Renal cortex interstitium (tissue), 15 donors: ENCODE measurements at places on chromosomes 3 and 15. TPM values are rescaled to one million over a fixed set of nuclear protein-coding genes. Genes with fewer than 3 reads are reported as not detected.

The CRABP1 gene
- 35.2 TPM for polyA plus RNA-seq

The ARMC8 gene
- polyA plus RNA-seq: 52.7 TPM

The SLC49A4 gene
- polyA plus RNA-seq: 15.4 TPM

The CLSTN2 gene
- polyA plus RNA-seq: 2.6 TPM

The SLCO3A1 gene
- 12.0 TPM for polyA plus RNA-seq

The RAP2B gene
- polyA plus RNA-seq: 6.3 TPM

The HERC2 gene
- 47.0 TPM for polyA plus RNA-seq

The TRIP4 gene
- polyA plus RNA-seq: 45.3 TPM

The TCTA gene
- 33.9 TPM for polyA plus RNA-seq

The FEZF2 gene
- polyA plus RNA-seq: not detected

The TMEM44 gene
- polyA plus RNA-seq: 23.1 TPM

The GOLGA8J gene
- polyA plus RNA-seq: 1.3 TPM

The PRTG gene
- polyA plus RNA-seq: 13.6 TPM

The USP50 gene
- 1.2 TPM for polyA plus RNA-seq

DNA sequence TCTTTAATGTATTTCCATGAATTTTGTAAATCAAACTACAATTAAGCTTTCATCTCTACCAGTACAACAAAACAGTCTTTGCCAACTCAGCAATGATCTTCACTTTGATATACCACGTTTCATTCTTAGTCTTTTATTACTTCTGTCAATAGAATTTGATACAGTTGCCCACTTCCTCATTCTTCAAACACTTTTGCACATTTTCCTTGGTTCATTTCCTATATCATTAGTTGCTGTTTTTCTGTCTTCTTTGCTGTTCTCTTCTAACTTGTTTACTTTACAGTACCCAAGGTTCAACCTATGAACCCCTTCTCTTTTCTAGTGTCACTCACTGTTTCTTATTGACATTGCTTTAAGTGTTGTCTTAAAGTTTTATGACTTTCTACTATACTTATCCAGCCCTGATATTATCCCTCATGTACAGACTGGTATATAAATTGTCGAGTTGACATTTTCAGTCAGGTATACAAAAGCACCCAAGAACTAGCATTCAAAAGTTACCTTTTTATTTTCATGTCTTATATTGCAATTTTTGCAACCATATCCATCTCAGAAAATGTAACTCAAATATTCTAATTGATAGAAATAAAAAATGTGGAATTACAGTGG, 903.1 kb downstream of the NSUN3 start:
- no peak for DNase-seq

- no peak for DNase-seq
Observed at GRCh38 chr3:173762501-173762900, 365.0 kb downstream of the NLGN1 start.

DNA sequence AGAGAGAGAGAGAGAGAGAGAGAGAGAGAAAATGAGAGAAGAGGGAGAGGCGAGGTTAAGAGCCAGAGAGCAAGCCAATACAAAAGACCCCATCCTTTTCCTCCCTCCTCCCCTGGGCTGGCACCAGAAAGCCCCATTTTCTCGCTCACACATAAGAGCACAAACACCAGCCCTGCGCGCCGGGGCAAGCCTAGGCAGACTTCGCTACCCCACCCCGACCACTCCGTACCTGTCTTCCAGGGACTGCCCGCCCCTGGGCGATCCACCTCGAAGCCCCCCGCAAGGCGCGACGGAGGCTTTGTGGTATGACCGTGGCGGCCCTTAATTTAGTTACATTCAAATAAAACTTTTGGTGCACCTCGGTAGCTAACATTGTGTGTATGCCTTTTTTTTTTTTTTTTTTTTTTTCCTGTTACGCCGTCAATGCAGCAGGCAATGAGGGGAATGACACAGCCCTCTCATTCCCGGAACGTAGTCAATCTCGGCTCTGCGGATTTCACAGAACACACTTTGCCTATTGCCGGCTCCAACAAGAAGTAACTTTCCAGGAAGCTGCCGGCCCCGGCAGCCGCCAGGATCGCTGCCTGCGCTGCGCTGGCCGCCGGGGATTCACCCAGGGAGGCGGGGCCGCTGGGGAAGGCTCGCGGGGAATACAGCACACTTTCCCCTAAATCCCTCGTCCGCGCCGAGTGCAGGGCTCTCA, 7.7 kb downstream of the BCL6 start:
- no peak for DNase-seq

GRCh38 chr3:189638276-189639031, 7.3 kb downstream of the TP63 start:
- DNase-seq: no peak

GRCh38 chr3:152319256-152319655, 50.5 kb downstream of the MBNL1 start:
- DNase-seq: no peak

- DNase-seq: no peak
Observed at GRCh38 chr15:80615361-80615736, 79.8 kb upstream of the ABHD17C start.

DNA sequence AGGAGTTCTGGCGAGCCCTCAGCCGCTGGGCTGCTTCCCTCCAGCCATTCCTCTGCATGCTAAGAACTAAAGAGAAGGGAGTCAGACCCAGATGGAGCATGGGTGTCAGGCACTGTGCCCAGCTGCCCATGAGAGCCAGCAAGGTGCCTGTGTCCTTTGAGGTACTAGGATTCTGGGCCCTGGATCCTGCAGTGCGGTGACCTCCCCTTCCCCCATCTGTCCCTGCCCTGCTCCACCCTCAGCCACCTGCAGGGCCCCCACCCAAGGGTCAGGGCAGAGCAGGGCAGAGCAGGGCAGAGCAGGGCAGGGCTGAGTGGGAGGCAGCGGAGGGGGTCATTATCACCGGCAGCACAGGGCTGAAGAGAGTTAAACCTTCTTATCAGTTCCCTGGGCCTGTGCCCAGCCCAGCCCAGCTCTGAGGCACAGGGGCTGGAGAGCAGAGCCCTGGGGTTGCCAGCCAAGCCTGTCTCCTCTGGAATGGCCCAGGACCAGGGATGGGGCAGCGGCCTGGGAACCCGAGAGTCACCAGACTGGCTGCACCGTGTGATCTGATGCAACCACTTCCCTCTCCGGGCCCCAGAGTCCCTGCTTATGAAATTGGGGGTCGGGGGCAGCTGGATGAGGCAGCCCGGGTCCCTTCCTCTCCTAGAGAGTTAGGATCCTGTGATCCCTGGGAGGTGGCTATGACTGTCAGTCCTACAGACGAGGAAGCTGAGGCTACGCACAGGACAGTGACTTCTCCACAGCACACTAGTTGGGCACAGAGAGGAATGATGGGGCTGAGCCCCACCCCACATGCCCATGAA, 17.3 kb downstream of the ZDHHC19 start:
- no peak for DNase-seq

- no peak for DNase-seq
Observed at GRCh38 chr3:88003115-88003755, 55.6 kb downstream of the CGGBP1 start.

DNA sequence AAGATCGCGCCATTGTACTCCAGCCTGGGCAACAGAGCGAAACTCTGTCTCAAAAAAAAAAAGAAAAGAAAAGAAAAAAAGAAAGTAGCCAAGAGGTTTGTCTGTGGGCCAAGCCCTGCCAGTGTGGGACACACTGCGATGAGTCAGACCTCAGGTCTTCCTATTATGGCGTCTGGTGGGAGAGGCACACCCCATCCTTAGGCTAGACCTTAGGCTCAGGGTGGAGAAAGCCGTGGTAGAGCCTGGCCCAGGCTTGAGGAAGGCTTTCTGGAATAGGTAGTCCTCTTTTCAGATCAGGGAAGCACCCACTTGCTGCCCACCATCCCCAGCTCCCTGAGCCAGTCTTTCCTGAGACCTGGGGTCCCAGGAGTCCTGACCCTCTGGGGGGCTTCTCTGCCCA, 6.0 kb downstream of the HEMK1 start:
- DNase-seq: no peak

- no peak for DNase-seq
Observed at GRCh38 chr15:85555875-85556617, 175.6 kb downstream of the AKAP13 start.

DNA sequence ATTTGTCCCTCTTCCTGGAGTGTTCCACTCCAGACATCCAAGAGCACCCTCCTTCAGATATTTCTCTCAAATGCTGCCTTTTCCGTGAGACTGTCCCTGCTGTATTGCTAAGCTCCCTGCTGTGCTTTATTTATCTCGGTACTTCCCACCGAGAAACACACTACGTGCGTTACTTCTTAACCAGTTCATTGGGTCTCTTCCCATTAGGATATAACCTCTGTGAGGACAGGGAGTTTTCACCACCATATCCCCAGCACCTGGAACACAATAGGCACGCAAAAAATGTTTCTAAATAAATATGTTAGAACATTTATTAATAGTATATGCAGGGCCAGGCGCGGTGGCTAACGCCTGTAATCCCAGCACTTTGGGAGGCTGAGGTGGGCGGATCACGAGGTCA, 308.7 kb upstream of the IL12A start:
- no peak for DNase-seq

GRCh38 chr15:70480196-70480856, 283.0 kb downstream of the UACA start:
- DNase-seq: no peak

- DNase-seq: no peak
Observed at GRCh38 chr15:40933517-40933902, 4.4 kb downstream of the DLL4 start.

GRCh38 chr15:67735896-67736295, 89.4 kb upstream of the SKOR1 start:
- no peak for DNase-seq

GRCh38 chr3:143573610-143574303, 274.5 kb downstream of the SLC9A9 start:
- no peak for DNase-seq

DNA sequence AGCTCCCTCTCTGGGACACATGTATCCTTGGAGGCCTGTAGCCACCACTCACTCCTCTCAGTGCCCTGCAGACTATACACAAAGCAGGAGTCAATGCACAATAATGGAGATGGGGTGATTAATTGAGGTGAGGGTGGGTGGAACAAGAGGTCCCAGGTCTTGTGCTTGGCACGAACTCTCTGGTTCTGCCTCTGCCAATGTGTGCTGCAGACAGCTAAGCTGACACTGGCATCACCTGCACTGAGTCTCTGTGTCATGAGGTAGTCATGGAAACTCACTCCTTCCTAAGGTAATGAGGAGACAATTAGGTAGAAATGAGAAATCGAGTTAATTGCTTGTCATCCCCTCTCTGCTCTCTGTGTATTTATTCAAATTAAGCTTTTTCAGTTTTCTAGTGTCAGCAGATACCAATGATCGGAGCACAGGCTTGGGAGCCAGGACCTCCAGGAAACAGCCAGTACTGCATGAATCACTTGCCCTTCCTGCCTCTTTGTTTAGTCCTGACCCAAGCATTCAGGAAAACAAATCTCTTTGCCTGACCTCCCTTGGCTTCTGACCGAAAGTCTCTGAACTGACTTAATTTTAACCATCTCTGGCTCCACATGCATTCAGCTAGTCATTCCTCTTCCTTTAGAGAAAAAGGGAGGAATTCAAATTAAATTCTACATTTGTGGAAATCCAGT, 56.7 kb downstream of the DRD3 start:
- no peak for DNase-seq

DNA sequence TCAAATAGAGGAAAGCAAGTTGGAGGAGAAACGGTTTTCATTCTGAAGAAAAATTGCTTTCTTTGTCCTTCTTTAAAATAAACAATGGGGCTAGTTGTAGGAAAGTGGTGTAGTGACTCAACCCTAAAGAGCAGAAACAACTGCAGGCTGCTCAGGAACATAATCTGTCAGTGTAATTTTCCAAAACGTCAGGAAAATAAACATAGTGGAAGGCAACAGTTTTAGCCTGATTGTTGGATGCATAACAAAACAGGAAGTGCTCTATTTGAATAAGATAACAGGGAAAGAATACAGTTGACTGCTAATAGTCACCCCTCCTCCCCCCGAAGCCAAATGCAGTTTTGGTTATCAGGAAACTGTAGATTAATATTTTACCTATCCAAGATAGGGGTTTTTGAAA, 167.6 kb downstream of the ECT2 start:
- no peak for DNase-seq

- no peak for DNase-seq
Observed at GRCh38 chr3:20336572-20336971, 150.6 kb upstream of the SGO1 start.

GRCh38 chr3:9786825-9787669, 5.2 kb downstream of the TADA3 start:
- no peak for DNase-seq

DNA sequence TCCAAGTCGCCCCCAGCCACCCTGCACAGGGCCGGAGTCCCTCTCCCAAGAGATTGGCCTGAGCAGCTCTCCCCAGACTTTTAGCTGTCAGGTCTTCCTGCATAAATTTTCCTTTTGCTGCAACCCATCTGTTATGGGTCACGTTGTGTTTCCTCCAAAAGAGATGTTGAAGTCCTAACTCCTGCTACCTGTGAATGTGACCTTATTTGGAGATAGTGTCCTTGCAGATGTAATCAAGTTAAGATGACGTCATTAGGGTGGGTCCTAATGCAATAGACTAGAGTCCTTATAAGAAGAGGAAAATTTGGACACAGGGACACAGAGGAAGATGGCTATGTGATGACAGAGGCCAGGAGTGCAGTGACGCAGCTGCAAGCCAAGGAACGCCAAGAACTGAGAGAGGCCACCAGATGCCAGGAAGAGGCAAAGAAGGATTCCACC, 13.2 kb upstream of the SLC6A6 start:
- DNase-seq: no peak

DNA sequence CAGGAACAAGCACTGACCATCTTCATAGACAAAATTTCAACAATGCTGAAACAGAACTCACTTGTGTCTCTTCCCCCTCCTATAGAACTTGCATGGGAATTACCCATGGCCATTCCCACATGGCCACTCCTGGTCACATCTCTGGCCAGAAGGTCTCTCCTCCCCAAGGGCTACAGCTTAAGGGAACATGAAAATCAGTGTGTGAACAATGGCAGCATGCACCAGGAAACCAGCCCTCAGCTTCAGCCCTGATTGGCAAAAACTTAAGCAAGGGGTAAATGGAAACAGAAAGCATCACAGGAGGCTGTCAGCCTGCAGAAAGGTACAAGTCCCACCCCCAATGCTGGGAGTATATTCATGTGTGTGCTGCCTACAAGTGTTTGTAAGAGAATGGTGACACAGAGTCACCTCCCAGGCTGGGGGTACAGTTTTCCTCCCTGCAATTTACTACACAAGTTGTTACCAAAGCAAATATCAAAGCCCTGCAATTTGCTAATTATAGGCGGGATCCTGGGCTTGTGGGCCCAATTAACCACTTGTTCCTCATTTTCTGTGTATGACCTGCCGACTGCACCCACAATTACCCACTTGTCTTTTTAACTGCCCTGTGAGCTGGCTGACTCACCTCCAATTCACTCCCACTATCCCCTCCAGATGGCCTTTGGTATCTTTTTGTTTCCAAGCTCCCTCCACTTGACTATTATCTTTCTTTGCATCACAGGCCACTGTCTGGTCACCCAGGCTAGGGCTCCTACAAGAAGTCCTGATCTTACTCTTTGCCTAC, 84.4 kb upstream of the HES1 start:
- DNase-seq: no peak

DNA sequence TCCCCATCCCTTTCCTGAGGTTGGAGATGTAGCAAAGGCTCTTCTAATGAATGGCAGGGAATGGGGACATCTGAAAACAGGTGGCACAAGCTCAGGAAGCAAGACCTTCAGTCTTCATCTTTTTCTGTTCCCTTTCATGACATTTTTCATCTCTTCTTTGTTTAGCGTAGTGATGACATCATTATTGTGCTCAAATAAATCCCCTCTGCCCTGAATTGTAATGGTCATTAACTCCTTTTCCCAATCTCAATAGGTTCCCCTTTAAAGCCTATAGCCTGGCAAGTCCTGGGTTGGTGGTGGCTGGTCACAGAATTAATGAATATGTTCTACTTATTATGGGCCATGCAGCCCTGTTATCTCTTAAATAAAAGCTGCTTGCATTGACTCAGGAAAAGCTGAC, 21.4 kb downstream of the TF start:
- DNase-seq: no peak

- DNase-seq: no peak
Observed at GRCh38 chr15:32132859-32133258, 102.5 kb downstream of the CHRNA7 start.
